ENCODE measurements at places on chromosomes 3 and 15.
A peak's percentile ranks its signal among the peaks of the same experiment; 100 is the strongest.

DNA sequence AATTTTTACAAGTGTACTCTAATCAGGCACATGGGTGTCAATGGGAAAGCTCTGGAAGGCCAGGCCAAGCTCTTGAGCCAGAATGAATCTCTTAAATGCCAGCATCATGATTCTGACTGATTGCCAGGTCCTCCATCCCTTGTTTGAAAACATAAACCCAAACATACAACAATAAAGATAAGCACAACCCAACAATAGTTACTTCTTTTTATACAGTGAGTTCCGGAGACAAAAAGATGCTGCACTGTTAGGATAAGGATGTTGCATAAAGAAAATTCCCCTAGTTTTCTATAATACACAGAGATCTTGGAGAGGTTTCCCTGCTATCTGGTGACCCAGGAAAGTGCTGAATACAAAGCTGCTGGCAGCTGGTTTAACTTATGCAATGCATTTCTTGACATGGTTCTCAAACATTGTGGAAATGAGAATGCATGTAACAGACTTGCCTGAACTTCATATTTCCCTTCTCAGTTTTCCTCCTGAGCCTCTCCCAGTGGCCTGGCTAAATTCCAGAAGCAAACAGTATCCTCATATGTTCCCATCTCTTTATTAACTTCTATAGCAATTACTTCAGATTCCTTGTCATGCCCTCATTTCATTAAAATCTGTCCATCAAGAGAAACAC, 180.1 kb upstream of the PRICKLE2 start:
- DNase-seq: peak; percentile 79

DNA sequence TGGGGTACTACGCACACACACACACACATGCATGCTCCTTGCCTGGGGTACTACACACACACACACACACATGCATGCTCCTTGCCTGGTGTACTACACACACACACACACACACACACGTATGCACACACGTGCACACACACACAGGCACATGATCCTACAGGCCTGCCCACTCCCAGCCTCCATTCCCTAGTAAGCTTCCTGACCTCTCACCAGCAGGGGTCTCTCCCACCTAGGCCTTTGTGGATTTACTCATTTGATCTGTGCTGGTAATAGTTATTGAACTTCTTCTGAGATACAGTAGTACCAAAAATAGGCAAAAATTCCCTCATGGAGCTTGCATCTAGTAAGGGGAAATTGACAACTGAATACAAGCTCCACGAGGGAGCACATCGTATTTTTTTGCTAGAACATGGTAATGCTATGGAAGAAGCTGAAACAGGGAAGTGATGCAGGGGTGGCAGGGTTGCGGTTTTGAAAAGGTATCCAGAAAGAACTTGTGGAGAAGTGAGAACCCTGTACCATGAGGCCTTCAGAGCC, 19.1 kb downstream of the TTC21A start:
- DNase-seq: peak; percentile 75

DNA sequence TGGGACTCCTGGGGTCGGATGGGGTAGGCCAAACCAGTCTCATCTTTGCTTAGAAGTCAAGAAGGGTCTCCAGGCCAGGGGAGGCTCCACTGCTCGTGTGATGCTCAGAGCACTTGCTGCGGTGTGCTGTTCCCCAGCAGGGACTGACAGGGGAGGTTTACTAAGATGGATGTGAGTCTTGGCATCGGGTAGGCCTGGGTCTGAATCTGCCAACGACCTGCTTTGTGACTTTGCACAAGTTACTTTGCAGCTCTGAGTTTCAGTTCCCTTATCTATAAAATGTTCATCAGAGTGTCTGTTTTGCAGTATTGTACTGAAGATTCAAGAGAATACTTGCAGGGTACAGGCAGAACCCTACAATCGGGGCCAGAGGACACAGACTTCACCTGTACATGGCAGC, 17.3 kb upstream of the CDCP1 start:
- no peak for DNase-seq

DNA sequence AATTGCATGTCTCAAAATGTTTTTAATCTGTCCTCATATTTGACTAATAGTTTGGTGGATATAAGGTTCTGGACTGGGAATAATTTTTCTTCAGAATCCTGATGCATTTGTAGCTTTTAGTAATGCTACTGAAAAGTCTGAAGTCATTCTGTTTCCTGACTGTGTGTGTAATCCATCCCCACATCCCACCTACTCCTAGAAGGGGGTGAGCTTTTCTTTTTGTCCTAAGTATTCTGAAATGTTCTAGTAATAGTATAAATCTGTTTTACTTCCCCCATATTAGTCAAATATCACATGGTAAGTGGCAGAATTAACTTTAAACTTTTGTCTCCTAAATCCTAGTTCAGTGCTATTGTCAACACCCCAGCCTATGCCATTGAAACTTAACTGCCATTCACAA, 162.8 kb downstream of the GREM1 start:
- DNase-seq: no peak

DNA sequence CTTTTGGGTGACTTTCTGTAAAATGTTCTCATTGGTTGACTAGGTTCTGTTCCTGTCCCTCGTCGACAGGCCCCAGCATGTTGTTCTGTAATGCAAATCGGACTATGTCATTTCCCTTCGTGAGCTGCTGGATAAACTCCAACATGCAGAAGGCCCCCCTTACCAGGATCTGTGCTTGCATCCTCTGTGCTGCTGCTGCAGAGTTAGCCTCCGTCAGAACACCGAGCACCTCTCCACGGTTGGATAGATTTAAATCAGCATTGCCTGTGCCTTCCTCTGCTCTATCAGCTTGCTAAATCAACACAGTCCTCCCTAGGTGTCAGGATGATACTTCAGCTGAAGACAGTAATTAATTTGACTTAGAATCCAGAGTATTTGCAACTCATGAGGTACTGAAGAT, 12.7 kb upstream of the MINDY4B start:
- DNase-seq: no peak

- no peak for DNase-seq
Observed at GRCh38 chr15:88835119-88835518, 31.9 kb downstream of the ACAN start.

DNA sequence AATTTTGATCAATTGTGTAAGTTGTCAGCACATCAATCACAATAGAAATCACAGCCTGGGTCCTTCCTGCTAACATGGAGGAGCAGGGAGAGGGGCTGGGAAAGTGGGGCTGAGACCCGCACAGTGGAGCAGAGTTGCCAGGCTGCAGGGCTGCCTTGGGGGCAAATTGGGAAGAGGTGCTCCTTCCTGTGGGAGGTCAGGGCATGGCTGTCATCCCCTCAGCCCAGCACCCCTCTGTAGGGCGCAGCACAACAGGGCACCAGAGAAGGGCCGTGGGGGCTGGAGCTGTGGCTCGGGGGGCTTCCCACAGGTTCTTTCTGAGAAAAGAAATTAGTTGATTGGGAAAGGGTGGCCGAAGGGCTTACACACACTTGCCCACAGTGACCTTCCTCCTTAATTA, 126.3 kb downstream of the NSMCE3 start:
- no peak for DNase-seq

DNA sequence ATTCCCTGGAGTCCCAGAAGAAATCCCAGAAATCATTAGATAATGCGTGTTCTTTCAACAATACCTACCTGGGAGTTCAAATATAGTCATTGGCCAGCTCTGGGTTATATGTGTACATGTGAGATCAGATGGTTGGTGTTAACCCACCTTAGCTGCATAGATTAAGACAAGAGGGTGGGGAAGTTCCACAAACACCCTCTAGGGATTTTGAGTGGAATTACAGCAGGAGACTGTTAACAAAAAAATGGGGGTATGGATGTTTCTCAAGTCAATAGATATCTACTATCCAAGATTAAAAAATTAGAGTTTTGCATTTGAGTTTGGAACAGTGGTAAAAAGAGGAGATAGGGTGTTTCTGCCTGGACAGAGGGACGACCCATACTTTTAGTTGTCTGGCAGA, 282.5 kb upstream of the CNTN3 start:
- DNase-seq: no peak

- DNase-seq: no peak
Observed at GRCh38 chr15:92095693-92096092, 242.2 kb downstream of the SLCO3A1 start.

DNA sequence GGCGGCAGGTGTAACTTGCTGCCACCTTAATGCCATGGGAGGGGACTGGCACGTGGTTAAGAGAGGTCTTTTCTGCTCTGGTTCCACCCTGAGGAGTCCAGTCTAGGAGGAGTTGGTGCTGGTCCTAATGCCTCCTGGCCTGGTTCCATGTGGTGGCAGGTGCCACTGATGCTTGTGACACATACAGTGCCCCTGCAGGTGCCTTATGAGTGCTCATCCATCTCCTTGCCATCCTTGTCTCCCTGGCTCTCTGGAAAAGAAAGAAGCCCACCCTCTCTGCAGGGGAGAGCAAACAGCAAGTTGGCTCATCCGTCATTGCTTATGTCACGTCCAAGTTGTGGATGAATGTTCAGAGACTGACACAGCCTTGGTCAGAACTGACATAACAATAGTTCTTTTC, 175.8 kb upstream of the DPH6 start:
- no peak for DNase-seq

DNA sequence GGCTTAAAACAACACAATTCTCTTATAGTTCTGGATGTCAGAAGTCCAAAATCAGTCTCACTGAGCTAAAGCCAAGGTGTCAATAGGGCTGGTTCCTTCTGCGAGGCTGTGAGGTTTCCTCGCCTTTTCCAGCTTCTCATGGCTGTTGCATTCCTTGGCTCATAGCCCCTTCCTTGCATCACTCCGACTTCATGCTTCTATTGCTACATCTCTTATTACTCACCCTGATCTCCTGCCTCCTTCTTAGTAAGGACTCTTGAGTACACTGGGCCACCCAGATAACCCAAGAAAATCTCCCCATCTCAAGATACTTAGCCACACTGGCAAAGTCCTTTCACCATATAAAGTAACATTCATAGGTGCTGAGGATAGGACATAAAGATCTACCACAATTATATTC, 193.9 kb downstream of the ADAMTS17 start:
- no peak for DNase-seq
